T-helper 17 cell (primary cell): ENCODE measurements at places on chromosomes 3 and 15.
A peak's percentile ranks its signal among the peaks of the same experiment; 100 is the strongest.

GRCh38 chr15:65535192-65535591, 4.9 kb downstream of the HACD3 start:
- DNase-seq, result no peak

DNA sequence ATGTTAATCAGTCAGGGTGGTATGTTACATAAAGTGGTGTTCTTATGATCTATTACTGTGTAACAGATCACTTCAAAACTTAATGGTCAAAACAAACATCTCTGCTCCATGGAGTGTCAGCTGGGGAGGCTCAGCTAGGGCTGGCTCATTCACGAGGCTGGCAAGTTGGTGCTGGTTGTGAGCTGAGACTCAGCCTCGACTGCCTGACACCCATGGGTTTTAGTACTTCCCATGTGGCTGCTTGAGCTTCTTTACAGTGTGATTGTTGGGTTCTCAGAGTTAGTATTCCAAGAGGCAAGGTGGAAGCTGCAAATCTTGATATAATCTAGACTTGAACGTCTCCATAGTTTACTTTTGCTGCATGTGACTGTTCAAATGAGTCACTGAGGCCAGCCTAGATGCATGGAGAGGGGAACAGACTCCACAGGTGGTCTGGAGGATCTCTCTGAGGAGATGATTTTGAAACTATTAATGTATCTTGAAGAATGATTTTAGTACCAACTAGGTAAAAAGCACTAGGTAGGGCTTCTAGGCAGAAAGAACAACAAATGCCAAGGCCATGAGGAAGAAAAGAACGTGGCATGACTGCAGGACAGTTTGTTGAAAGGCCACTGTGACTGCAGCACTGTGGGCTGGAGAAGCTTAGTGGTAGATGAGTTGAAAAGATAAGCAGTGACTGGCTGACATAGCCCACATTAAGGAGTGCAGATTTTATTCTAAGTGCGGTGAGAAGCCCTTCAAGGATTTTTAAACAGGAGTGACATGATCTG, 281.1 kb upstream of the PROK2 start:
- no peak for DNase-seq

DNA sequence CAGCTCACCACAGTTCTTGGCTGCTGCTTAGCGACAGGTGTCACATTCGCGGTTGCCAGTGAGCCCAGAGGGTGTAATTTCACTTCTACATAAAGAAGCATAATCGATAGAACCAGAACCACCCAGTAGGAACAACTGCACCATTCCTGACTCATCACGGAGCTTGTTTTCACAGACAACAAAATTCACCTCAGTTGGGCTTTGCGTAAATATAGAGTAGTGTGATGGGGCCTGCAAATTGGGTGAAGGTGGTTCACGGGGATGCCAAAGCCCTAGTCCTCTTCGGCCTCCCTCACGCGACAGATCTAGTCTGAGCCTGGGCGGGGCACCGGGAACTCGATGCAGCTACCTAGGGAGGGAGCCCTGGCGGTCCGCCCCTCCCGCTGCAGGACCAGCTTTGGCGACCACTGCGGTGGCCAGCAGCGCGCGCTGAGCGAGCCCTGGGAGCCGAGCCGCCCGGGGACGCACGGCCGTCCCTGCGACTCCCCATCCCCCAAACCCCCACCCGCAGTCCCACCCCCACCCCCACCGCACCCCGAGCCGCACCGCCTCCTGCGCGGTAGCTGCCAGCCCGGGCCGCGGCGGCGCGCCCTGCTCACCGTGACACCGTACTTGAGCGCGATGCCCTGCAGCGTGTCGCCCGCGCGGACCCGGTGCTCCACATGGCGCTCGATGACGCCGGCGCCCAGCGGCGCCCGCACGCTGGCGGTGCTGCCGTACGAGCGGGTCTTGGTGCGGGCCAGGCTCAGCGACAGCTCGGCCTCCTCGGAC, 519 bp downstream of the LYSMD2 start:
- DNase-seq, result peak; percentile 48

GRCh38 chr3:29214009-29214658, 66.7 kb upstream of the RBMS3 start:
- DNase-seq, result no peak

DNA sequence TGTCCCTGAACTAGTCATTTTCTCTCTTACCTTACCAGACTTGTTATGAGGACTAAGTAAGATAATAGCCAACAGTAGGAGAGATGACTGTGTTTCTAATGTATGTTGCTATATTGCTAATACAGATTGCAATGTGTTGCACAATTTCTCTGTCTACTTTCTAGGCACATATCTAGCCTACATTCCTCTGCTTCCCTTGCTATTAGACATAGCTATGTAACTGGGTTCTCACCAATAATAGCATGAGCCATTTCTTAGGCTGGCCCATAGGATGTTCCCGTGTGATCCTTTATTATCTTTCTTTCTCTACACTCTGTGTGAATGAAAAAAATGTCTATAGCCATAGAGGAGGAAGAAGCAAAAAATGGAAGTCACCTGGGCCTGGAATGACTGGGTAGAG, 6.8 kb upstream of the LRRN1 start:
- DNase-seq, result no peak
